ENCODE measurements at places on chromosomes 6 and 20.

- peak; percentile 10 for DNase-seq
Measured at GRCh38 chr6:31558631-31559500, 11.5 kb downstream of the NFKBIL1 start.

GRCh38 chr20:382291-383115, 1.9 kb downstream of the TRIB3 start:
- no peak for DNase-seq

DNA sequence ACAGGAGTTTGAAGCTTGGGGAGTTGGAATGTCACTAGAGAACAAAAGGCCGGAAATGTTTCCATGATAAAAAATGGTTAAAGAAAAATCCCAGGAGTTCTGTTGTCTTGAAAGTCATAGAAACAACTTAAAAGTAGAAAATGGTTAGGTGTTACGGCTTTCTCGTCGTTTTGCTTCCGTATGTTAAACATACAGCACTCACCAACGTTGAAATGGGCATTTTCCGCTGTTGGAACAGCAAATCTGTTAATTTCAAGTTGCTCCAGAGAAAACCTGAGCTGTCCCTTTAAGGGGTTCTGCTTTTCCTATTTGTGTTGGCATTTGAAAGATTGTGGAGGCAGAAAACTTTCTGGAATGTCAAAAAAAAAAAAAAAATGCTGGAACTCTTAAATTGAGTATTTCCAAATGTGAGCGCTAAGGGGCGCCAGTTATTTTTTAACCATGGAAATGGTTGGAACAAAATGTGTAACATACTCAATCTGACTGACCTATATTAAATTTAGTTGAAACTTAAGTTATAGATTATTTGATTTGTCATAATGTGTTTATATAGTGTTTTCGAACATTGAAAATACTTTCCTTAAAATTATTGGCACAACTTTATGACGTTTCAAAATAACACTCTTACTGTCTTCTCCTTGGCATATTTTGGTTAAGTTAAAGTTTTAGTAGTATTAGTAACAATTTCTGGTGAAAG, 2.2 kb downstream of the QKI start:
- DNase-seq: peak; percentile 81

DNA sequence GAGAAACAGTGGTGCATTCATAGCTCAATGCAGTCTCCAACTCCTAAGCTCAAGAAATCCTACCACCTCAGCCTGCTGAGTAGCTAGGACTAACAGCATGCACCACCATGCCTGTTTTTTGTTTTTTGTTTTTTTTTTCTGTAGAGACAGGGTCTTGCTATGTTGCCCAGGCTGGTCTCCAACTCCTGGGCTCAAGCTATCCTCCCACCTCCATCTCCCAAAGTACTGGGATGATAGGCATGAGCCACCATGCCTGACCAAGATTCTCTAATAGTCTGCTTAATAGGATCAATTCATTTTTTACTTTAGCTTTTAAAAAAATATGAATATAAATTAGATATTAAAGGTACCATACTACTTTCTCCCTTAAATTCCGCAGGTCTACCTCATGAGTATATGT, 152.3 kb upstream of the BEND3 start:
- no peak for DNase-seq

DNA sequence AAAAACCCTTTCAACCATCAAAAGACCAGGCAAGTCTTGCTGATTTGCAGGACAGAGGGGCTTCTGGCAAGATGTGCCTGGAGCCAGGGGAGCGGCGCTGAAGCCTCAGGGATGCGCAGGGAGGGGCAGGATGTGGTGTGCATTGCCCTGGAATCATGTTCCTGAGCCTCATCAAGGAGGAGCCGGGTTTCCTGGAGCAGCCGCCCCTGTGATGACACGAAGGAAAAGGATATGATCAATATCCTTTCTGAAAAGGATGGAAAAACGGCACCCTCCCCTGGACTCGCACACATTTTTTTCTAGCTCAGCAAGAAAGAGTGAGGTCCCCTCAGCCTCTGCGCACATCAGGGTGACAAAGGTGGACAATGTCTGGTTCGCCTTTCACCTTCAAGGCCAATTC, 173.1 kb upstream of the SSTR4 start:
- DNase-seq: no peak

DNA sequence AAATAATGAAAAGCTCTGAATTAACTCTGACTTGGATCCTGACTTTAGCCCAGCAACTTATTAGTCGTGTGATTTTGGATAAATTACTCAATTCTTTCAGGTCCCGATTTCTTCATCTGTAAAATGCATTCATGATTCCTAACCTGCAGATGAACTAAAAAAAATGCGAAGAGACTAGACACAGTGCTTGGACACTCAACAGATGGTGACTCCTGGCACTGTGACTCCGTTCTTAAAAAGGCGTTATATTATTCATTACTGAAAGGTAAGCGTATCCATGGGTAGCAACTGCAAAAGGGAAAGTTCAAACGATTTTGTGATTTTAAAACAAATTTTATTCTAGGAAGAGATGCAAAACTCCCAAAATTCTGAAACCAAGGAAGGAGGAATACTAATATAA, 226.3 kb downstream of the KIF16B start:
- DNase-seq: no peak

DNA sequence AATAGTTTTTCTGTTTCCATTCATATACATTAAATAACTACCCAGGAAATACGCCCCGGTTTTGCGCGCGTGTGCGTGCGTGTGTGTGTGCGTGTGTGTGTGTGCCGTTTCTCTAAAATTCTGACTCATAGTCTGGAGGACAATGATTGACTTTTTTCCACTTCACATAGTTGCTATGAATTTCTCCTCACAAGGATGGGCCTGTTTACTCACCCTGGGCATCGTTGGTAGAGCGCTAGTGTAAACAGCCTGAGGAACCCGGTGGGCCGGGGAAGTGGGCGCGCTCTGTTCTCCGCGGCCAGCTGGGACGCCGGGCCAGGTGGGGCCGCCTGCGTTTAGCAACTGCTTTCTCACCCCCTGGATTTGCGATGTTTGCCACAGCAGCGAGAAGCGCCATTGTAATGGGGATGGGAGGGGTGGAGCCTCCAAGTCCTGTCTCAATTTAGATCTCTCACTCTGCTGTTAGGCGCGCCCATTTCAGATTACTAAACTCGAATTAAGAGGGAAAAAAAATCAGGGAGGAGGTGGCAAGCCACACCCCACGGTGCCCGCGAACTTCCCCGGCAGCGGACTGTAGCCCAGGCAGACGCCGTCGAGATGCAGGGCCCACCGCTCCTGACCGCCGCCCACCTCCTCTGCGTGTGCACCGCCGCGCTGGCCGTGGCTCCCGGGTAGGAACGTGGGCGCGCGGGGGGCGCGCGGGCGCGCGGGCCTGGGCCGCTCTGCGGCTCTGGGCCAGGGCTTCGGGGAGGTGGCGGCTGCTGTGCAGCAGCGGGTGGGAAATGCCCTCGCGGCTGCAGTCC, at the start of gene CD109:
Gene CD109, plus strand, starts transcription at position 585 of the 803 bp plus-strand sequence. Its CDS starts 13 bp downstream, at position 598.
- DNase-seq: peak; percentile 83

DNA sequence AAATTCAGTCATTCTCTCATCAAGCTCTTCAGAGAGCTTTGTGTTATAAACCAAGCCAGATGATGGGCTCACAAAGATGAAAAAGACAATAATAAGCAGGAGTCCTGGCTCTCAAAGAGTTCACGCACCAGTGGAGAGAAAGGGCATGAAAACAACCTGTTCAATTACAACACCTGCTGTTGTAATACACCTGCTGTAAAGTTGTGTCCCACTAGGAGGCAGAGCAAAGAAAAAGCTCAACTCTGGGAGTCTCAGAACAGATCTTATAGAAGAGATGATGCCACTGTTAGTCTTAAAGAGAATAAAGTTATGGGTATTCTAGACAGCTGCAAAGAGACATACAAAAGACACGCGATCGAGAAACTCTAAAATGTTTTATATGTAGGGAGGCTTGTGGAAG, 100.6 kb downstream of the DCDC2 start:
- no peak for DNase-seq

- DNase-seq: no peak
Measured at GRCh38 chr6:141719476-141719875, 413.2 kb upstream of the GJE1 start.

GRCh38 chr6:159973406-159973805, 4.5 kb downstream of the IGF2R start:
- no peak for DNase-seq

DNA sequence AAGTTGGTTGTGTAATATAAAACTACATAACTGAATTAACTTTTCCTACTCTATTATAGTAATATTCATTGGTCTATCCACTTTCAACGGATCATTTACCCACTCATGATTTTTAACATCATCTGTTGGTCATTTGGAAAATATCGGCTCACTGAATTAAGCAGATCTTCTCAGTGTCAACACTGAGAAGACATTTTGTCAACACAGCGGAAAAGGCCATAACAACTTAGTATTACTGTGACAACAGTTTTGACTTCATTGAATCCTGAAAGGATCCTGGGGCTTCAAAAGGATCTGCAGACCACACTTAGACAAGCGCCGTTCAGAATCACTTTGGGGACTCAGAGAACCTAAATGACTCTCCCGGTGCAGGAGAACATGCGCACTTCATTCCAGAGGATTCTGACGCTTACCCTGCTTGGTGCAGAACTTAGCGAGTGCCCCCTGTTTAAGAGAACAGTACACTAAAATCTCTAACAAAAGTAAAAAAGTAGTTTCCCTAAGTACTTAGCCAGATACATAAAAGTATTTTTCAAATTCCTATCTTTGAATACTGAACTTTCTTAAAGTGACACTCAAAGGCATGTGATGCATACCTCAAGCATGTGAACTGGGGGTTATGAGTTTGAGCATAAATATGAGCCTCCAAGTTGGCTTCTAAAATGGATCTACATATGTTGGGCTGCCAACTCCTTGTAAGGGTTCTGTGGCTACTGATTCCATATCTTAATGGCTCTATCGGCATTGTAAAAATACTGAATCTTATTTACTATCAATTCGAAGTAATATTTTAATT, 4.0 kb downstream of the ZBTB2 start:
- peak; percentile 75 for DNase-seq

DNA sequence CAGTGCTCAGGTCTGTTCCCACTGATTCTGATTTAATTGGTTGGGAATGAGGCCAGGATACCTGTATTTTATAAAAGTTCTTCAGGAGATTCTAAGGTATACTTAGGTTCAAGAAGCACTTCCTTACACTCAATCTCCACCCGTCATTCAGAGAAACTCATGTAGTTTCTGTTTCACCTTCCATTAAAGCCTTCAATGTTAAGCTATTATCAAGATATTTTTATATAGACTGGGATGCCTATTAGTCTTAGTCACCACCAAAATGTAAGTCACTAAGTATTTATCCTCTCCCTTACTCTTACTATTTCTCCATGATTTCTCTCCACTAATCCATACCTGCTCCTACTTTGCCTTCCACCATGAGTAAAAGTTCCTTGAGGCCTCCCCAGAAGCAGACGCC, 38.1 kb upstream of the GCLC start:
- DNase-seq: peak; percentile 39

DNA sequence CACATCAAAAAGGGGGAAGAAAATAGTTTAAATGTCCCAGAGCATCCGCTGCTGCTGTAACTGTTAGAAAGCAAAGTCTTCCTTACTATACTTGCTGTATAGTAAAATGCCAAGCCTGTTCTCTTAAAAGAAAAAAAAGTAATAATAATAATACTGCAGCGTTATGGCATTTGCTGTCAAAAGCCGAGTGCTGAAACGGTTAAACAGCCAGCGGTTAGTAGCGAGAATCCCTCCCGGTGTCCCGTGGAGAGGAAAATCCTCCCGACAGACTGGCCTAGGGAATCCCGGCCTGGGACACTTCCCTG, 19.5 kb upstream of the NFATC2 start:
- no peak for DNase-seq

GRCh38 chr6:5481750-5482149, 220.4 kb downstream of the FARS2 start:
- DNase-seq: no peak

DNA sequence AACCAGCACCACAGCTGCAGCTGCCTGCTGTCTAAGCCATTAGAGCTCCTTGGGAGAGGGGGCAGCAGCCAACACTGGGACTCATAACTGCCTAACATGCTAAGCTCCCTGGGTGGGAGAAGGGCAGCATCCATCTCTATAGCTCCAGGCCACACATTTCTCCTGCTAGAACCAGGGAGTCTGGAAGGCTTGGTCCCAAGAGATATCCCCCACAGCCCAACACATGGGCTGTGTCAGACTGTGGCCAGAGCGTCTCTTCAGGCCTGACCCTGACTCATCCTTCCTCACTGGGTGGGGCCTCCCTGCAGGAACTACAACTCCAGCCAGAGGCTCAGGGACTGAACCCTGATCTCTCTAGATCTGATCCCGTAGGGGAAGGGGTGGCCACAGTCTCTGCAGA, 411.1 kb downstream of the HDGFL1 start:
- peak; percentile 23 for DNase-seq

GRCh38 chr20:53899351-53900167, 170.8 kb downstream of the BCAS1 start:
- peak; percentile 95 for DNase-seq

- DNase-seq: no peak
Measured at GRCh38 chr6:83479389-83479788, 32.9 kb upstream of the PRSS35 start.

- no peak for DNase-seq
Measured at GRCh38 chr6:91575032-91575431, 988.2 kb upstream of the MAP3K7 start.

- DNase-seq: peak; percentile 60
Measured at GRCh38 chr6:150016324-150017185, 8.8 kb downstream of the RAET1L start.

DNA sequence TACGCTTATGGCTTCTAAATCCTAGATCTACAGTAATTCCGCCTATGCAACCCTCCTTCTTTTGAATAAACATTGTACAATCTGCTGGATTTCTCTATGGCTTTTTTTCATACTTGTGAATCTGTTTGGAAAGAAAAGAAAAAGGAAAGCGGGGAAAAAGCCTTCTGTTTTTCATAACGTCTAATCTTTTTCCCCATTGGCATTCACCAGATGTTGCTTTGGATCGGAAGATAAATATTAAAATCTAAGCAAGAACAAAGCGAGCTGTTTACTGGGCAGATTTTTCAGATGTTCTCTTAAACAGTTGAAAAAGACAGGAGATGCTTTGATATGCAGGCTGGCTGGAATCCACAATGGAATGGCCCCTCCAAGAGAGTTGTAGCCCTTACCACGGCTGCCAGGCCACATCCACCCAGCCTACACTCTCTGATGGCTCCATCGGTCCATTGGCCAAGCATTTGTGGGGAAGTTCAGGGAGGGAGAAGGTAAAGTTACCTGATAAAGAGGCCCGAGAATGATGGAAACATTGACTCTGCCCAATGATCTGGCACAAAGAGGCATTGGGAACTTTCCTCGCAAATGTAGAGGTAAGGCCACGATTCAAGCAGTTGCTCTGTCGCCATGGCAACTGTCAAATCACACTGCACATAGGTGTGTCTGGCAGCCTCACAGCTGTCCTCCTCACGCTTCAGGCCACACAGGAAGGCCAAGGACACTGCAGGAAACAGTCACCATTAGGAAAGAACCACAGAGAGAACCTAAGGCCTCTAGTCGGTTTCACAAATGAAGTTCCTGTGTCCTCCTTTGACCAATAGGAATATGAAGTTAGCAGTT, 70.3 kb downstream of the PKHD1 start:
- DNase-seq: no peak

- DNase-seq: no peak
Measured at GRCh38 chr6:137800762-137801161, 66.3 kb upstream of the TNFAIP3 start.
